ENCODE measurements at places on chromosomes 11 and 22.
A peak's percentile ranks its signal among the peaks of the same experiment; 100 is the strongest.

DNA sequence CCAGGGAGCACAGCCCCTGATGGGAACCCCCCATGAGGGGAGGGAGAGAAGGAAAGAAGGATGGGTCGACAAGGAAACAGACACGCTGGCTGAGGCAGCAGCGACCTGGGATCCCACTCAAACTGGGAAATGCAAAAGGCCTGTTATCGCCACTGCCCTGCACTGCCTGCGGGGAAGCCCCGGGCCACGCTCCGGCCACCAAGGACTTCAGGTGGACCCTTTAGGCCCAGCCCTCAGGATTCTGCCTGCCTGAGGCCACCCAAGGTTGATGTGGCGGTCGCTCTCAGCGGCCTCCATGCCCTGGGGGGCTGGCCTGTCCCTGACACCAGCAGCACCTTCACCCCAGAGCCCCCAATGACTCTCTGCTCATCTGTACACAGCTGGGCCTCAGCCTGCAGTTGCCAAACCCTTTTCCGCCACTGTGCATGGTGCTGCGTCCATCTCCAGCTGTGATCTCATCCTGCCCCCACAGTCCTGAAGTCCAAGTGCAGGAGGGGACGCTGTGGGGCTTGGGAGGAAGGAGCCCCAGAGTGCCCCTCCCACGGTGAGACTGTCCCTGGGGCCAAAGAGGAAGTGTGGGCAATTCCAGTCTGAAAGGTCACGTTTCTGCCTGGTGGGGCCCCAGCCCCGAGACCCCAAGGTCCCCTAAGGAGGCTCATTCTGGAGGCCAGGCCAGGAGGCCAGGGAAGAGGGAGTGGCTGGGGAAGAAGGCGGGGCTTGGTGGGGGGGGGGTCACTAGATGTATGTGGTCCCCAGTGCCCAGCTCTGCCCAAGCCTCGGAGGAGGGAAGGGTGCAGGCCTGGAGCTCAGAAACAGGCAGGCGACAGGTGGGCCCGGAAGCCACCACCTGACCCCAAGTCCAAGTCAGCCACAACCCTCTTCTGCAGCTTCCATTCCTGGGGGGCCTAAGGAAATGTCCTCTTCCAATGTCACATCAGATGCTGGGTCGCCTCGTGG, 31.6 kb downstream of the OSBPL5 start:
- no peak for DNase-seq

GRCh38 chr11:103378931-103379330, 269.7 kb downstream of the DYNC2H1 start:
- DNase-seq, result no peak

GRCh38 chr11:7896009-7896785, 34.9 kb downstream of the OR10A6 start:
- no peak for DNase-seq

DNA sequence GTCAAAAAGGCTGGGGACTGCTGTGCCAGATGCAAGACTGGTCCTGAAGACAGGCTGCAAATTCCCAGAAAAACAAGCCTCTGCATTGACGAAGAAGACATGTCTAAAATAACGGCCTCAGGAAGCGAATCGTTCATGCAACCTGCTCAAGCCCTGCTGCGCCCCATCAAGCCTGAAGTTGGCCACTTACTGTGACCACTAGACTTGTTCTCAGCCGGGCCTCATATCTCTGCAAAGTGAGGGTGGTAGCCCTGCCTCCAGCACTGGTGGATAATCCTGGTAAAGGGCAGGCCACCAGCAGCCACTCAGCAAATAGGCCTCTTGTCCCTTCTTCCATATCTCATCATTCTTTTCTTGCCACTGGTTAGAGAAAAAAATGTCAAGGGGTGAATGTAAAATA, 11.8 kb downstream of the LTO1 start:
- DNase-seq, result no peak

GRCh38 chr11:1852877-1853276, at the start of gene LSP1:
Gene LSP1, plus strand, starts transcription at chr11:1853084. Its CDS starts 61 bp downstream, at chr11:1853145.
- DNase-seq, result no peak

GRCh38 chr22:28917747-28918549, 34.6 kb downstream of the ZNRF3 start:
- peak; percentile 73 for DNase-seq
